ENCODE measurements at places on chromosomes 3 and 15.

DNA sequence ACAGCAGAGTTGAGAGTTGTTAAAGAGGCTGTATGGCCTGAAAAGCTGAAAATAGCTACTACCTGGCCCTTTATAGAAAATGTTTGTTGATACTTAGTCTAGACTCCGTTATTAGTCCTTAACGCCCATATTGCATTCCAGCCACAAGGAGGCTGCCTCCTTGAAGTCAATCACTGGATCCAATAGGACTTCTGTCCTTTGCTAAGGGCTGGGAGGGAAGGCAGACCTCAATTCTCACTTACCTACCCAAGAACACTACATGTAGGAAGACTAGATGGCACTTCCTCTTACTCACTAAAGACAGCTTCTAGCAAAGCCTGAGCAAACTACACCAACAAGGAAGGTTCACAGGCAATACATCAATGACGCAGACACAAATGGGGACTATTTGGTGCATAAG is 139.5 kb upstream of the HACD2 start:
- peak; percentile 35 for DNase-seq

GRCh38 chr3:150890295-150890694 is 14.9 kb downstream of the MINDY4B start:
- no peak for DNase-seq

GRCh38 chr15:100297812-100298211 is 44.0 kb downstream of the ADAMTS17 start:
- DNase-seq, result no peak

DNA sequence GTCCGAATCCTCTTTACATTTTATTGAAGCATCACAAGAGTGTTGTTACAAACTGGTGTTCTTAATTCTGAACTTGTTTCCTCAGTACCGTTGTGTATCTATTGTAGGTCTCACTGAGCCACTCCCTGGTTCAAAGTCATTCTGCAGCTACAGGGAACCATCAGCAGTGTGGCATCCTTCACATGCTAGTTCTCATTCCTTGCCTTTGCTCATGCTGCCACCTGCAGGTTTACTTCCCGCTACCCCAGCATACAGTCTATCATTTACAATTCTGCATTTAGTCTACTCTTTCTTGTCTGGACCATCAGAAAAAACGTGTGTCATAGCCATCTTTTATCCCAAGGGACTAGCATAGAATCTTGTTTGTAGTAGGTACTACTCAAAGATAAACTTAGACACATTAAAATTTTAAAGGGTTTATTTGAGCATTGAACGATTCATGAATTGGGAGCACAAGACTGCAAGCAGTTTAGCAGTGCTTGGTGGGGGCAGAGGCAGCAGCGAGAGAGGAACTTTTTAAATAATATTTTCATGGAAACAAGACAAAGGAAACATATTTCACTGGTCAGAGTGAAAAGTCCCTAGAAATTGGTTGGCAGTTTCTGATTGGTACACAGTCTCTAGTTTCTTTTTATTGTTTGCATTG is 402.1 kb downstream of the CADM2 start:
- DNase-seq, result peak; percentile 22

- DNase-seq, result no peak
Observed at GRCh38 chr3:133941415-133941821, 45.7 kb upstream of the RAB6B start.

- DNase-seq, result peak; percentile 6
Observed at GRCh38 chr15:80179025-80179759, 26.4 kb downstream of the FAH start.

DNA sequence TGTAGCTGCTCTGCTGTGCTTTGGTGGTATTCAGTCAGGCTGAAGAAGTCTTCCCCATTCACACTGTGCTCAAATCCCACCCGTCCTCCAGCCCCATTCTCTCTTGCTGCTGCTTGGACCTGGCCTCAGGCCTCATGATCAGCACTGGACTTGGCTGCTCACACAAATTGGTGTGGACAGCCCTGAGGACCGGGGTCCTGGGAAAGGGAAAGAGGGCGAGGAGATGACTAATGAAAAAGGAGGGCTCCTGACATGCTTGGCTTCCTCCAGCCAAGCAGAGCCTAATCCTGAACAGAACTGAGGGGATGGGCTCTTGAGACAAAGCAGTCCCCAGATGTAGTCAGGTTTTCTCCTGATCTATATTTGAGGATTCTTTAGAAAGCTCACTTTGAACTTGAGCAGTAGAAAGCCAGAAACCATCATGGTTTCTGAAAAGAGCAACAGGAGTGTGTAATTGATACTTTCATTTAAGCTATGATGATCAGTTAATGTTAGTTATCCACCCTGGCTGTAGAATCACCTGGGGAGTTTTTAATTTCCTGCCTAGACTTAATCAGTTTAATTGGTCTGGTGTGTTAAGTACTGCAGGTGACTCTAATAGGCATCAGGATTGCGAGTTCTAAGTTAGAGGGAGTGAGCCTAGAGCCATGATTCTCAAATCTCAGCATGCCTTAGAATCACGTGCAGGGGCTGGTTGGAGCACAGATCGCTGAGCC is 79.4 kb upstream of the THBS1 start:
- DNase-seq, result no peak

GRCh38 chr3:174295306-174296092 is 563.6 kb upstream of the NAALADL2 start:
- DNase-seq, result no peak

DNA sequence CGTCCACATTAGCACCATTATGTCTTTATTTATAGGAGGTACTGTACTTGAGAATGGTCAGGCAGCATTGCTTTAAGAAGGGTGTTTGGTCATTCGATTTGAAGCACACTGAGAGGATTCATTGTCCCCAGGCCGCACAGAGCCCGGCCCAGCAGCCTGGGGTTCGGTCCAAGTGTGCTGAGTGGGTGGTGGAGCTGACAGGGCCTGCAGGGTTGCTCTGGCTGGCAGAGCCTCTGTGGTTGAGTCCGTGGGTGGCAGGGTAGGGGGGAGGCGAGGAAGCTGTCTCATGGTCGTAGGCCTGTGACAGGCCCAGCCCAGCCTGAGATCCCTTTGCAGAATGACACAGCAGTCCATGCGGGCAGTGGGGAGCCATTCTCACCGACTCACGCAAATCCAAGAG is 227.7 kb upstream of the TOPAZ1 start:
- DNase-seq, result no peak

GRCh38 chr3:24628523-24629258 is 134.0 kb upstream of the THRB start:
- peak; percentile 52 for DNase-seq

GRCh38 chr15:63306492-63307073 is 29.2 kb downstream of the APH1B start:
- DNase-seq, result no peak

GRCh38 chr3:182783106-182783505 is 10.2 kb upstream of the ATP11B start:
- no peak for DNase-seq

DNA sequence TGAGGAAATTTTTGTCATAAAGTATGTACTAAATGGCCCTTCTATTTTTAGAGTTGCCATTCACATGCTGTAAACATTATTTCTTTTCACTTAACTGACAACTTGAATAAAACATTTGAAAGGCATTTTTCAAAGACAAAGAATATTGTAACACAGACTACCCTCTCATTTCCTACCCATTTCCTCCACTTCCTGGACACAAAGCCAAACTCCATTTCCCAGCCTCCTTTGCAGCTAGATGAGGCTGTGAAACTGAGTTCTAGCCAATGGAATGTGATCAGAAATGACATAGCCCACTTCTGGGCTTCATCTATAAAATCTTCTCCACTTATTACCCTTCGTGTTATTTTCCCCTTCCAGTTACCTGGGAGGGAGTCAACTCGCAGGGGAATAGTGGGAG is 288.9 kb upstream of the DPH6 start:
- DNase-seq, result no peak

DNA sequence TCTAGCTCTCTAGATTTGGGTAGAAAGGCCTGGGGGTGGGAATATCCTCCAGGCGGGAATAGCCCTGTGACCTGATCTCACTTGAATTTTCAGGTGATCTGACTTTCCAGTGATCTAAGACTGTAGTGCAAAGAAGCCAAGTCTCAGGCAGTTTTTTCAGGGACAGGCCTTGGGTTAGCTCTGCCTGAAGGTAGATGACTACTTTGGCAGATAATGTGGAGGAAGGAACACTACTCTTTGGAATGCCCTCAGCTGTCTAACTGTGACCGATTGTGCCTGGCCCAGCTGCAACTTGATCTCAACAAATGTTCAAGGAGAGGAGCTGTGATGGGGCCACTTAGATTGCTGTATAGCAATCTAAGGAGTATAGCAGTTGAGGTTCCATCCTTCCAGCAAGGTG is 193.7 kb downstream of the TCF12 start:
- no peak for DNase-seq

DNA sequence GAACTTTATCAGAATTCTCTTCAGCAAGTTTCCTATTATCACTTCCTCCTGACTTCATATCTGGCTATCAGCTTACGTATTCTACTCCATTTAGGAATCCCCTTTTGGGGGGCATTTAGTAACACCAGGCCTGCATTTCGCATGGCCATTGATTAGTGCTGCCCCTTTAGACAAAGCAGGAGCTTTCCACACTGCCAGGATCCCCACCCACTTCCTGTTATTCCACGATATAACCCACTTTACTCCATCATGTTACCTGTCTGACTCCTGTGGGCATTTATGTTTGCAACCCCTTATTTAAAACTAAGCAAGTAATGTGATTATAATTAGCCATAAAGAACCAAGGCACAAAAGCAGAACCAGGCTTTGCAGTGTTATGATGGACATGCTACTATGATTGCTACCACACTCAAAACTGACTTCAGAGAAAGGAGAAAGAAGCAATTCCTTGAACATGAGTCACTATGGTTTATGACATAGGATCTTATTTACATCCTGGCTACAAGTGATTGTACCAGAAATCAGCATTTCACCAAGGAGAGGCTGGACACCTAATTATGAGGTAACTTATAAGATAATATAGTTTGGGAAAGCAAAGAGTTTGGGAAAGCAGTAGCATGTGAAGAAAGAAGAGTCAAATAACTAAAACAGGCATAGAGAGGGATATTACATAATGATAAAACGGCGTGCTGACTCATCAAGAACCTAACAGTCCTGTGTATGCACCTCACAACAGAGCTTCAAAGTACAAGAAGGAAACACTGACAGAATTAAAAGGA is 96.3 kb downstream of the IGSF11 start:
- peak; percentile 45 for DNase-seq

GRCh38 chr3:84961521-84962255 is 2.9 kb downstream of the CADM2 start:
- no peak for DNase-seq

DNA sequence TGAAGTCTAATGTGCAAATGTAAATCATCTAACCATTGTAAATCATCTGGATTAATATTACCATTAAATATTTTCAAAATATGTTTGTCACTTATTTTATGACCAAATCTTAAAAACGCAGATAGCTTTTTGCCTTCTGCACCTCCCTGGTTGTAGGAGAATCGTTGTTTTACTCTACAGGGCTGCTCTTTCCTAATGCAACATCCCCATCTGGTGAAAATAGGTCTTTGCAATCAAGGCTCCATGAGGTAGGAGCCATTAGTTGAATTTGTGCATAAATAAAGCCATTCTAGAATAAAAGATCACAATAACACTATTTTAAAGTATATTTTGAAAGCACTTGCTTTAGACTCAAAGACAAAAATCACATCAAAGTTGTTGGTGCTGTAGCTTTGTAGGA is 535.6 kb upstream of the AGTR1 start:
- DNase-seq, result no peak

DNA sequence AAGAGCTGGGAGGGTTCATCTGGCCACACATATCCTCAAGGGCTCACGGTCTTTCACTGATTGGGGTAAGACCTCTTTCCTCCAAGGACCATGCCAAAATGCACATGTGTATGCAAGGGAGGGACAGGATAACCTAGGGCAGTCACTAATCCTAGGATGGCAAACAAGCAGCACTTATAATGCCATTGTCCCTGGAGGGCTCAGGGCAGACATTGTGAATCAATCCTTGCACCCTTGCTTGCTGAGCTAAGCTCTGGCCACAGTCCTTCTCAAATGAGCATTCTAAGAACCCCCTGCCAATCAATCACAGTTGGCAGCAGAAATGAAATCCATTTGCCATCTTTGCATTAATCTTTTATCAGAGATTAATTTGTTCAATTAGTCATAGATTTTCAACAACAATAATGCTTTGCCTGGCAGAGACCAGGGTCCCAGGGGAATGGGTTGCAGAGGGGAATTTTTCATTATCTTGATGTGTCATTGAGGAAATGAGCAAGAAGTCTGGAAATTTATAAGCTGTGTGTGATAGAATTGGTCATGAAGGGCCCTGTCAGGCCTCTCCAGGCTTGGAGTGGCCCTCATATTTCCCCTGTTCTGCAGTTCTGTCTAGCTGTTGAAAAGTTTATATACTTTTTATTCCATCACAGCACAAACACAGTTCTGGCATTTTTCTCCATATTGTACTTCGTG is 57.2 kb upstream of the KY start:
- DNase-seq, result no peak

DNA sequence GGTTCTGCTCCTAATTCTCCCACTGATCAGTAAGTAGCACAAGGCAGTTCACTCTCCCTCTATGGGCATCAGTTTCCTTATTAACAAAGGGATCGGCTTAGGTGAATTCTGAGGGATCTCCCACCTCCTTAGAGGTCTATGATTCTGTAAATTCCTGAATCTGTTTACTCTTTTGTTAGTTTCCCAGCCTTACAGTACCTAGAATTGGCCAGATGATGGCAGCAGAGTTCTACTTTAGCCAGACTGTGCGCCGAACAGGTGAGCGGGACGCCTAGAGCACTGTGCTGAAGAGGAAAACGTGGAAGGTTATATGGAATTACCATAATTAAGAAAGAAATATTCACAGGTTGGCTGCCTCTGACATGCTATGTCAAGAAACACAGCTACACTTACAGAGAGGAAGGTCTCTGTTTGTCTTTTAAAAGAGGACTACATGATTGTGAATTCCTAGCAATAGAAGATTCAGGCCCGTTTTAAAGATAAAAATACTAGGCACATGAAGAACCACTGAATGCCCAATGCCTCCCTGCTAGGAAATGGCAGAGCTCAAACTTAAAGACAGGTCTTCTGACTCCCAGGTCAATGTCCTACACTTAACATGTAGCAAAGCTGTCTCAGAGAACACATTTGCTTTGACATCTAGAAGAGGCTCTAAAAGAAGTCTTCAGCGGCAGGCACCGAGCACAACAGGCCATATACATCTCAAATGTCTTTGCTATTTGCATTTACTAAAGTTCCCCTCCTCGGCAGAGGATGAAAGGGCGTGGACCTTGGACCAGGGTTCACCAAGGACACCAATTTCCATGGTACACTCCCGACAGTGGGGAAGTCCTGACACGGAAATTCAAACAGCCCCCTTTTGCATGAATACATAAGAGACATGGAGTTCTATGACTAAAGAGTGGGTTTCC is 259.9 kb downstream of the FGF12 start:
- peak; percentile 82 for DNase-seq

DNA sequence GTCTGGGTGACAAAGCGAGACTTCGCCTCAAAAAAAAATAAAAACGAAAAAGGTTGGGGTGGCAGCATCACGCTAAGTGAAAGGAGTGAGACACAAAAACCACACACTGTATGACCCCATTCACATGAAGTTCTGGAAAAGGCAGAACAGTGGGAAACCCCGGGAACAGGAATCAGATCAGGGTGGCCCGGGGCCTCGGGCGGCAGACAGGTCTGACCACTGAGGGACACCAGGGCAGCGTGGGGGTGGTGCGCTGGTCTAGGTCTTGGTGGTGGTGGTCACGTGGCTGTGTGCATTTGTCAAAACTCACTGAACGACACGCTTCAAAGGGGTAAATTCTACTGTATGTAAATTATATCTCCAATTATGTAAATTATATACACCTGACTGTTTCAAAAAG is 79.7 kb upstream of the PRR20G start:
- no peak for DNase-seq
